ENCODE measurements at places on chromosomes 5 and 9.

- DNase-seq: no peak
These were observed 117.5 kb upstream of the BOD1 start for GRCh38 chr5:173733831-173734501.

DNA sequence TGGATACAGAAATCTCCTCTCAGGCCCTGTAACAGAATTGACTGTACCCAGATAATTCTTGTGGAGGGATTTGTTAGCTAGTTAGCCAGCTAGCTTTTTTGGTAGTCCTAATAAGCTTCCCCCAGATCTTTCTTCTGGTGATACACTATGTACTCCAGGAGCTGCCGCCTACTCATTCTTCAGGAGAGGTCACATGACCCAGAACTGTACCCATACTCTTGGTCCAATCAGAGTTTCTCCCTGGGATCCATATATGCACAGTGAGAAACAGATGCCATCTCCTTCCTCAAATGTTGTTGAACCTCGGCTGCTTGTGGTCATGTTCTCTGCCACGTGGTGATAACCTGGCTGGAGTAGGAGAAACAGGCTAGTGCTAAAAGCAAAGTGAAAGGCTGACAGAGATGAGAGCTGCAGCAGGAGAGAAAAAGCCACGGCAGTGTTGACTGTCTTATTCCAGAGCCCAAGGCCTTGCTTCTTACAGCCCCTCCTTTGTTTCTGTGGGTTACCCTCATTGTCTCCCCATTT lies 123.0 kb upstream of the RFX3 start:
- no peak for DNase-seq

- DNase-seq: no peak
These were observed 39.5 kb downstream of the PSMB7 start for GRCh38 chr9:124375726-124376125.

DNA sequence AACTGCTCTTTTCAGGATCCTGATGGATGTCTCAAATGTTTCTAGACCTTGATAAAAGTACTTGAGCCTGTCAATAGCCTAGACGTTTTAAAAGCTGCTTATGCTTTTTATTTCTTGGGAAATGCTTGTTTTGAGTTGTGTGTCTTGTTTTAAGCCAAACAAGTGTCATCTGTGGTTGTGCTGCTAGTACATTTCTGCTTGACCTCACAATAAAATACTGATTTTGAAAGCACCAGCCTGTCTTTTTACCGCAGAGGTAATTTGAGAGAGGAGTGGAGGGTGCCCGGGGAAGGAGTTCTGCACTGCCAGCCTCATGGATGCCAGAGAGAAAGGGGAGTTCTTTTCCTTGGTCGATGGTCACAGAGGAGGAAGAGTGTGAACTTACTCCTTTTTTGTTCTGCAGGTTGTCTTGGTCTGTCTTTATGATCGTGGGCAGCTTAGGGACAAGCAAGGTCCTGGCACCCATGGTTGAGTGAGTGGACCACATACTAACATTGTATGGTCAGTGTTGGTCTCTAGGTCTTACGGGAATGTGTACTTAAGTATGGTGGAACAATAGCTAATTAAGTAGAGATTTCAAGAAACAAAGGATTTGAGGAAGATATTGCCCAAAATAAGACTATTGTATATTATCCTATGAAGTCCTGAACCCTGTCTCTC lies 61.0 kb downstream of the TRIO start:
- no peak for DNase-seq

DNA sequence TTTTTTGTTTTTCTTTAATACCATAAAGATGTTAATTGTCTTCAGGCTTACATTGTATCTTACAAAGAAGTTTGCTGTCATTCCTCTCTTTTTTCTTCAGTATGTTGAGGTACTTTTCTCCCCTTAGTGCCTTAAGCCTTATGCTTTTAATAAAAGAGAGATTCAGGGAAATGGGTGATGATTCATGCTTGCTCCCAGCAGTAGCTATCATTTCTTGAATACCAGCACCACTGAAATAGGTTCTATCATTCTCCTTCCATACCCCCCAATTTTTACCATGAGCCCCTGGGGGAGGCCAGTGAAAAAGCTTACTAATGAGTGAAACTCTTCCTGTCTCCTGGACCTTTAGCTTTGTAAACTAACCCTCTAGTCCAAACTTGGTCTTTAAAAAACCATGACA lies 165.0 kb downstream of the FBXL7 start:
- no peak for DNase-seq

- DNase-seq: no peak
These were observed 198.2 kb downstream of the KIF4B start for GRCh38 chr5:155211764-155212163.

GRCh38 chr9:85009251-85009650 lies 339.7 kb downstream of the NTRK2 start:
- no peak for DNase-seq

- no peak for DNase-seq
These were observed 117.2 kb upstream of the PITX1 start for GRCh38 chr5:135151256-135151655.

GRCh38 chr5:145591578-145591977 lies 243.6 kb downstream of the PRELID2 start:
- no peak for DNase-seq

GRCh38 chr5:15420201-15420600 lies 79.8 kb upstream of the FBXL7 start:
- DNase-seq: no peak

DNA sequence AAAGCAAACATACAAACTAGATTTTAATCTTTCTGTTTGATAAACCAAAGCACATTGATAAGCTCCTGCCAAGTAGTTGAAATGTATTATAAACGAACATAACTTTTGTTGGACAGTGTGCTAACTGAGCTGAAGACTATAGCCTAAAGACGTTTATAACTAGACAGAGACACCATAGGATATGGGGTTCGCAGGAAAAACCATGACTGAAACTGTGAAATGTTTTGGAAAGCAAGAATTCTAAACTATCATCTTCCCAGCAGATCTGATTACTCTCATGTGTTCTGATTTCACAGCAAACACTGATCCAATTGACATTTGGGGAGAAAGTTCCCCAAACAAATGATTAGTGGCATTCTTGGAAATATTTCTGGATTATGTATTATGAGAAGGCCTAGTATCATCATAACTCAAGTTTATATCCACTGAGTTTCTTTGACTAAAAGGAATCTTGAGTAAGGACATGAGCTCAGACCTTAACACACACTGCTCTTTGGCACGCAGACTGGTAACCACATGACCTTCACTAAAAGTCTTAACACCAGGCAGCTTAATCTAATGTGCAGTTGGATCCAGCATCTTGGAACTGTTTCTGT lies 375.2 kb downstream of the ZNF608 start:
- DNase-seq: no peak

DNA sequence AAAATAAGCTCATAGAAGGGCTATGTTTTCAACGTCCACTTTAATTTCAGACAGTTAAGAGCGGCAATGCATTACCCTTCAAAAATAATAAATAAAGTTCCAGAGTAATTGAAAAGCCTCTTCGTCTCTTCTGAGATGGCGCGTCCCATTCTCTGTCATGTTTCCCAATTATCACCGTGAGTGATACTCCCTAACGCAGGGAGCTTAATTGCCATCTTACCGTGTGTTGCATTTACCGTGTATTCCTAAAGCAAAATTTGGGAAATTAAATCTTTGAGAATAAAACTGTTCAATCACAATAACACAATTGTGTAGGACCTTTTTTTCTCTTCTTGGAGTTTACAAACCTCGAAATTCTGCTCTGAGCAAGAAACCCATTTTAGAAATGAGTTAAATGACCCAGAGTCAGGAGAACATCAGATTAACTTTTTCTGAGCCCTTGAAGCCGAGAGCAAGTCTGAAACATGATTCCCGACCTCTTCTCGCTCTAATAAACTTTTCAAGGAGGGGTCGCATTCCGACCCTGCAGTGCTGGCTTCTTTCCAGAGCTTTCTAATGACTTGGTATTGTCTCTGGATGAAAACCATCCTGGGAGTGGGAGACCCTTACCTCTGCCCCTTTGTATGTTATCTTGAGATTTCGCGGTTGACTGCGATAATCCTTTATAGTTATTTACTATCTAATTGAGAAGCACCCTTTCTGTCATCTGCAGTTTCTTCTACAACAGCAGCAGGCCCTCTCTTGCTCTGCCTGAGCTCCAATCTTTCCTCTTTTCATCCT lies 251.5 kb downstream of the FSTL4 start:
- DNase-seq: no peak

DNA sequence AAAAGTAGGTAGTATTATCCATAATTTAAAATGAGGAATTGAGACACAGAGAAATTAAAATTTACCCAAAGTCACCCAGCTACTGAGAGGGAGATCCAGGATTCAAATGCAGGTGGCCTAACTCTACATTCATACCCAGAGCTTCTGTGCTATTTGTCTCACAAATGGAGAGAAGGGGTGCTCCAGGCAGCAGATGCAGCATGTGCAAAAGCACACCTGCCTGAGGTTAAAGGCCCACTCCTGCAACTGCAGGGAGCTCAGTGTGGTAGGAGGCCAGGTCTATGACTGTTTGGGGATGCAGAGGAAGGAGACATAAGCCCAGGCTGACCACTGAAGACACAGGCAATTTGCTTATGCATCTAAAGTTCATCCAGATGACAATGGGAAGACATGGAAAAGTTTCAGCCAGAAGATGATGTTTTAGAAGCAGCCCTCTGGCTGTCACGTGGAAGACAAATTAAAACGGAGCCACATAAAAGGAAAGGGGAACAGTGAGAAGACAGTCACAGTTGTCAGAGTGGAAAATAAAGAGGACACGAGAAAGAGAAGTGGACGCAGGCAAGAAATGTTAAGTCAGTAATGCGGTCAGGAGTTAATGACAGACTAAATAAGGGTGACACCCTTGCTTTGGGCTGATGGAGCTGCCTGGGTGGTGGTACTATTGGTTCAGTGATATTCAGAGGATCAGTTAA lies 214.7 kb downstream of the EBF1 start:
- no peak for DNase-seq

DNA sequence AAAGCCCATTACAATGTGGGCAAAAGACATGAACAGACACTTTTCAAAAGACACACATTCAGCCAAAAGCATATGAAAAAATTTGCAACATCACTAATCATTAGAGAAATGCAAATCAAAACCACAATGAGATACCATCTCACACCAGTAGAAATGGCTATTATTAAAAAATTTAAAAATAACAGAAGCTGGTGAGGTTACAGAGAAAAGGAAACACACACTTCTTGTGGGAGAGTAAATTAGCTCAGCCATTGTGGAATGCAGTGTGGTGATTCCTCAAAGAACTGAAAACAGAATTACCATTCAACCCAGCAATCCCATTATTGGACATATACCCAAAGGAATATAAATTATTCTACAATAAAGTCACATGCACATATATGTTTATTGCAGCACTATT lies 585.2 kb upstream of the TUSC1 start:
- no peak for DNase-seq

- no peak for DNase-seq
These were observed 100.4 kb downstream of the KLHL3 start for GRCh38 chr5:137635521-137635921.

- no peak for DNase-seq
These were observed 55.2 kb upstream of the JAK2 start for GRCh38 chr9:4929917-4930316.

DNA sequence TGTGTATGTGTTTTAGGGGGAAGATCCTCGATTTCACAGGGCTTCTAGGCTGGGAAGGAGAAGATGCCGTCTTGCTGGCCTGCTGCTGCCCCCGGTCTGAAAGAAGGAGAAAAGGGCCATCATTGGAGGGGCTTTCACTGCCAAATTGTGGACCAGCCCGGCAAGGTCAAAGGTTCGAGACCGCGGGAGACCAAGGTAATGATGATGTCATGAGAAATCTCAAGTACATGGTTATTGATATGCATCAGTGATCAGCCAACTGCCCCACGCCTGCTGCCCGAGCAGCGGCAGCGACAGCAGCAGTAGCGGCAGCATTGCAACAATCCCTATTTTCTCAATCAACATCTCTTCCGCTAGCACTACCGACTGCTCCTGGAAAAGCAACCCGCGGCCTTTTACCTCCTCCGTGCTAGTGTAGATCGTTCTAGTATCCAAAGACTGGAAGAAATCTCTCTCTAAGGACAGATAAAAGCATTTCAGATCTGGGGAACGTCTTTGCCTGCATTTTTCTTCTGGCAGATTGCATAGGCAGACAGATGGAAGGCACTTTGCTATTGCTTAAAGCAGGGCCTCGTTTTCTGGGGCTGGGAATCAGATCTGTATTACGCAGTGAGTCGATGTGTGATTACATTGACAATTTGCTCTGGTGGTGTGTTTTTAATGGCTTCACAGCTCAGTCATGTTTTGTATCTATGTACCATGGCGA lies 215.3 kb downstream of the MEF2C start:
- DNase-seq: no peak

DNA sequence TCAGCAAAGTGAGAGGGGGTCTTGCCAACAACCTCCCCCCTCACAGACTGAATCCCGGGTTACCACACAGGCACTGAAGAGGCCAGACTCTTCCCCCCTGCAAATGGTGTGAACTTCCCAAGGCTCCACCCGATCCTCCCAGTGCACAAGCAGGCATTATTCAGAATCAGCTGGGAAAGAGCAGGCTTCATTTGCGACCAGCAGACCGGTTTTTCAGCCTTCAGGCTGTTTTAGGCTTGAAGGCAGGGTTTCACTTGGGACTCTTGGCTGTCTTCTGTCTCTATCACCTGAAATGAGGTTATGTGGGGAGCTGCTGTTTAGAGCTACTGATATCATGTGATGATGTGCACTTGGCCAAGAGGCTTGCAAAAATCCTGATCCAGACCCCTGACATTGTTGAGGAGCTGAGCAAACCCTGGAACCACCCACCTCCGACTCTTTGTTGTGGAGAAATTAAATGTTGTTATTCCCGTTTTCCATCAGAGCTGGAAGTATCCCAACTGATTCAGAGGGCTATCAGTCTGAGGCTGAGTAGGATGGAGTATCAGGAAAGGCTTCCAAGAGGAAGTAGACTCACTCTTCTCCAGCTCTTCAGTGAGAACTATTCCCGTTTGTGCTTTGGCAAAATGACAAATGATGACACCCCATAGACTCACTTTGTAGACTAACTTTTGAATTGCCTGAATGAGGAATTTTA lies 63.3 kb upstream of the ZFR start:
- DNase-seq: no peak

GRCh38 chr9:97705354-97705950 lies 8.3 kb upstream of the XPA start:
- DNase-seq: no peak

DNA sequence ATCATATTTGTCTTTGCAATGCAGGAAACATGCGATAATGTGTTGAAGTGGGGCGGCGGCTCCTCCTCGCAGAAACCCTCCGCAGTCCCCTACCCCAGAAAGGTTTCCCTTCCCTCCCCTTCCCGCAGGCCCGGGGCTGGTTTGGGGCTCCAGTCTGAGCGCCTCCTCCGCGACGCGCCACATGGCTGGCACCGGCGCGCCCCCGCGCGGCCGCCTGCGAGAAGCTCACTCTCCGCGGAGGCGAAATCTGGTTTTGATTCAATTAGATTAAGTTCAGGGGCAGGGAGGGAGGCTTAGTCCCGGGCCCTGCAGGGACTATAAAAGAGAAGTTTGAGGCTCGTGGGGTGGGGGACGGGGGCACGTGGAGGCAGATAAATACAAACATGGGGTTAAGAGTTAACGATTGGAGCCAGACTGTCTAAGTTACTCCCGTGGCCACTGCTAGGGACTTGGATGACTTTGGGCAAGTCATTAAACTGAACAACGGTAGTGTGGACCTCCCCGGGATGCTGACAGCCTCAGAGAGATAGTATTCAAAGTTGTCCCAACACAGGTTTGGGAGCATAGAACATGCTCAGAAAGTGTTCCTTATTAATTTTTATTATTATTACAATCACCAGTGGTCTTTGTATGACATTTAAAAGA lies 69.4 kb downstream of the MSX2 start:
- DNase-seq: peak; percentile 20

- DNase-seq: no peak
These were observed 241.1 kb downstream of the TLR4 start for GRCh38 chr9:117945286-117945685.

- DNase-seq: no peak
These were observed 28.7 kb upstream of the MYOT start for GRCh38 chr5:137838976-137839375.

All from anterior cingulate cortex (tissue), 58 donors.